ENCODE measurements at places on chromosomes 6 and 20. TPM values are rescaled to one million over a fixed set of nuclear protein-coding genes. Genes with fewer than 3 reads are reported as not detected.

OTOR gene
- total RNA-seq: not detected

EFCAB8 gene
- 0.43 TPM for total RNA-seq

GLP1R gene
- 6.8 TPM for total RNA-seq

RIPOR2 gene
- total RNA-seq: 2.6 TPM

C6orf52 gene
- 0.49 TPM for total RNA-seq

FRS3 gene
- 5.1 TPM for total RNA-seq

LRRN4 gene
- 0.46 TPM for total RNA-seq

PPP1R3G gene
- total RNA-seq: 13.1 TPM

SLC2A10 gene
- 3.1 TPM for total RNA-seq

CST5 gene
- not detected for total RNA-seq

GTSF1L gene
- not detected for total RNA-seq

SLC16A10 gene
- total RNA-seq: 12.1 TPM

ELOVL2 gene
- 2.4 TPM for total RNA-seq

SAMHD1 gene
- total RNA-seq: 52.2 TPM

IRF4 gene
- 0.68 TPM for total RNA-seq

TREM1 gene
- total RNA-seq: 1.2 TPM

RIMS4 gene
- total RNA-seq: not detected

HTR1E gene
- not detected for total RNA-seq

TREML2 gene
- total RNA-seq: 0.11 TPM

SLC12A5 gene
- not detected for total RNA-seq

LTB gene
- total RNA-seq: 1.6 TPM

PSORS1C1 gene
- total RNA-seq: 1.9 TPM

HLA-DRB5 gene
- total RNA-seq: 21.2 TPM

ECT2L gene
- 1.1 TPM for total RNA-seq

NAPB gene
- 4.7 TPM for total RNA-seq

SGK2 gene
- 1.1 TPM for total RNA-seq

OXT gene
- total RNA-seq: 0.54 TPM

PLN gene
- total RNA-seq: 2,685 TPM

MUC22 gene
- 0.14 TPM for total RNA-seq

PDSS2 gene
- total RNA-seq: 15.6 TPM

PSMA7 gene
- 230 TPM for total RNA-seq

BMP2 gene
- total RNA-seq: 2.3 TPM

DHX16 gene
- 20.6 TPM for total RNA-seq

RAMACL gene
- total RNA-seq: 0.43 TPM

CCN6 gene
- total RNA-seq: not detected

FOXO3 gene
- 32.3 TPM for total RNA-seq

NPEPL1 gene
- 23.3 TPM for total RNA-seq

NRSN1 gene
- not detected for total RNA-seq

ZGPAT gene
- 15.1 TPM for total RNA-seq

SLC26A8 gene
- total RNA-seq: not detected

LGSN gene
- not detected for total RNA-seq

PACRG gene
- total RNA-seq: 7.9 TPM

PHF20 gene
- total RNA-seq: 36.7 TPM

PNPLA1 gene
- total RNA-seq: not detected

C6orf15 gene
- total RNA-seq: not detected

SLC22A2 gene
- total RNA-seq: not detected

CDSN gene
- total RNA-seq: not detected

NFATC2 gene
- total RNA-seq: 2.1 TPM

DXO gene
- 9.8 TPM for total RNA-seq

HRH3 gene
- total RNA-seq: not detected

TXLNB gene
- total RNA-seq: 122 TPM

VWA7 gene
- 12.1 TPM for total RNA-seq

PCK1 gene
- 4.4 TPM for total RNA-seq

NKX2-2 gene
- not detected for total RNA-seq
